Neural crest cell (in vitro differentiated cells): ENCODE measurements at places on chromosomes 2 and 18.

DNA sequence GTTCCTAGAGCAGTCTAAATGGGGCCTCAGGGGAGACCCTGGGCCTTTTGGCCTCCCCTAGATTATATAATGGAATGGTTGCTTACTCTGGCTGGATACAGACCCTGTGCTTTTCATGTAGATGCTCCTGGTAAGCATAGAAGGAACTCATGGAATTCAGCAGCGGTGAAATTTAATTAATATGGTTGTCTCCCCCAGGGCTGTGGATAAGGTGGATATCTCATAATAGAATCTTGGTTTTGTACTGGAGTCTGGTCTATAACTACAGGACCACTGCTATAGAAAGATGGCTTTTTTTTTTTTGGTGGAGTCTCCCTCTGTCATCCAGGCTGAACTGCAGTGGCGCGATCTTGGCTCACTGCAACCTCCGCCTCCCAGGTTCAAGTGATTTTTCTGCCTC lies 84.5 kb downstream of the HRH4 start:
- no peak overlapping the region for H3K27ac ChIP-seq
- no peaks in the 10 kb centered on the region for H3K27me3 ChIP-seq
- no peak for DNase-seq
- H3K4me1 ChIP-seq = peaks cover 6% of the 10 kb centered on the region
- H3K36me3 ChIP-seq = no peaks in the 10 kb centered on the region

DNA sequence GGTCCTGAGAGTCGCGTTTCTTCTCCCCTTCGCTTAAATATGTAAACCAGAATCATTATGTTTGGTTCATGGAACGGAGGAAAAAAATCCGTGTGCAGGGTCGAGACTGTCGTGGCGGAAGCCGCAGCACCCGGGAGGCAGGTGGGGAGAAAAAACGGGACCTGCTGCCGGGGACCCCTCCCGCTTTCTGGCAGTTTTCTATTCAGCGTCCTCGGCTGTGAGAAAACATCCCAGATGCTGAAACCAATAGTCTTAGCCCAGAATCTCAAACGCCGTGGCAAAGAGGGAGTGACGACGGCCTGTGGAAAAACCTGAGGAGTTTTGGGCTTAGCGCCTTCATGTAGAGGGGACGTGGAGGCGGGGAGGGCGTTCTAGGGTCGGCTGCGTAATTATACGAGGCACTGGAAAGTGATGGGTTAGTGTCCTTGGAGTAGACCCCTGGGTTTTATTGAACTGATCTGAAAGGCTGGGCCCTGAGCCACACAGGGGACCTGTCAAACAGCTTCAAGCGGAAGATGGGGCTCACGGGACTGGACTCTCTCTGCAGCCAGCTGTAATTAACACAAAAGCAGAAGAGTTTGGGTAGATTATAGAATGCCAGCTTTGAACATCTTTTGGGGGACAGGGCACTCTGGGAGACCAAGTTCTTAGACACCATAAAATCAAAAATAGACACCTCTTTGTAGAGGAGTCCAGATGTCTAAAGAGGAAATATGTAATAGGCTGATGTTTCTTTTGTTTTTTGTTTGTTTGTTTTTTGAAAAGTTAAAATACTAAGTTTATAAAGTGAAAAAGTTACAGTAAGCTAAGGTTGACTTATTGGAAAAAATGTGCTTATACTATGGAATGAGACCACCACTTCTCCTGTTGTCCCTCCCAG lies 834 bp upstream of the BUB1 start:
- H3K36me3 ChIP-seq = peaks cover 2% of the 10 kb centered on the region
- H3K4me3 ChIP-seq = peak overlapping the region; percentile 98
- peak; percentile 9 for DNase-seq
- H3K27ac ChIP-seq = peak overlapping the region; percentile 96
- peaks cover 47% of the 10 kb centered on the region for H3K4me1 ChIP-seq

- H3K27ac ChIP-seq = no peak overlapping the region
- no peaks in the 10 kb centered on the region for H3K36me3 ChIP-seq
- peaks cover 7% of the 10 kb centered on the region for H3K4me1 ChIP-seq
- no peaks in the 10 kb centered on the region for H3K27me3 ChIP-seq
- DNase-seq = no peak
Measured at GRCh38 chr18:7803956-7804469, 236.9 kb downstream of the PTPRM start.

GRCh38 chr2:160869411-160869810 lies 290.8 kb upstream of the TANK start:
- H3K27me3 ChIP-seq = no peaks in the 10 kb centered on the region
- no peaks in the 10 kb centered on the region for H3K4me1 ChIP-seq
- no peak overlapping the region for H3K27ac ChIP-seq
- DNase-seq = no peak

DNA sequence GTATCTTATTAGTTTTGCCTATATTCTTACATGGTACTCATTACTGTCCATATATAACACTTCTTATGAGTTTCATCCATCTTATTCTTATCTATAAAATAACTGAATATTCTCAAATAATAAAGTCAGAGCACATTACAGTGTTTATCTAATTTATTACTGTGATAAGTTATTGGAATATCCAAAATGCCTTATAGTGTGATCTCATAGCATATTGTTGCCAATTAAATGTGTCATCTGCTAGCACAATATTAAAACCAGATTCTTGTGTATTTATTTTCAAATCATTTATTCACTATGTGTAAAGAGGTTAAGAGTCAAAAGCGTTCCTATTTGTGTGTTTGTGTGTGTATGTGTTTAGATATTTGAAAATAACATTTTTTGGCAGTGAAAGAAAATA lies 151.9 kb downstream of the WDR7 start:
- H3K27me3 ChIP-seq = no peaks in the 10 kb centered on the region
- no peak overlapping the region for H3K27ac ChIP-seq

DNA sequence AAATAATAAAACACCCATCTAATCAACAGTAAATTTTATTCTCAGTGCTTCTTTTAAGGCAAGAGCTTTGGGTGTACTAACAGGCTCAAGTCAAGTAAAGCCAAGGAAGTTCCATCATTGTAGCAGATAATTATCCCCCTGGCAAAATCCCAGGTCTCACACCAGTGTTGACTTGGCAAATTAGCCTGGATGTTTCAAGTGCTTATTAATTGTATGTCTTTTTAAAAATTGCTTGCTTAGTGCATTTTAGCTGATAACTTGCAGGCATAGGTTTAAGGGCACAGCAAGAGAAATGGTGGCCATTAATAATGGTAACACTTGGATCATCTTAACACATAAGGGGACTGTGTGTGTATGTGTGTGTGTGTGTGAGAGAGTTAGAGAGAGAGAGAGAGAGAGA lies 42.0 kb upstream of the FMNL2 start:
- H3K27me3 ChIP-seq = no peaks in the 10 kb centered on the region
- no peaks in the 10 kb centered on the region for H3K4me1 ChIP-seq

GRCh38 chr2:10246370-10246769 lies 56.3 kb upstream of the HPCAL1 start:
- H3K36me3 ChIP-seq = peaks cover 4% of the 10 kb centered on the region
- peaks cover 2% of the 10 kb centered on the region for H3K27me3 ChIP-seq
- H3K4me1 ChIP-seq = no peaks in the 10 kb centered on the region
- no peak overlapping the region for H3K27ac ChIP-seq
- DNase-seq = no peak

GRCh38 chr18:56199580-56200330 lies 438.6 kb downstream of the TXNL1 start:
- peaks cover 12% of the 10 kb centered on the region for H3K4me1 ChIP-seq
- no peaks in the 10 kb centered on the region for H3K36me3 ChIP-seq
- no peak for DNase-seq
